ENCODE measurements at places on chromosomes 7 and 10. TPM values are rescaled to one million over a fixed set of nuclear protein-coding genes. Genes with fewer than 3 reads are reported as not detected.

Gene COBL
- 29.2 TPM for total RNA-seq

Gene CREB5
- total RNA-seq: 8.9 TPM

Gene FXYD4
- 1.1 TPM for total RNA-seq

DNA sequence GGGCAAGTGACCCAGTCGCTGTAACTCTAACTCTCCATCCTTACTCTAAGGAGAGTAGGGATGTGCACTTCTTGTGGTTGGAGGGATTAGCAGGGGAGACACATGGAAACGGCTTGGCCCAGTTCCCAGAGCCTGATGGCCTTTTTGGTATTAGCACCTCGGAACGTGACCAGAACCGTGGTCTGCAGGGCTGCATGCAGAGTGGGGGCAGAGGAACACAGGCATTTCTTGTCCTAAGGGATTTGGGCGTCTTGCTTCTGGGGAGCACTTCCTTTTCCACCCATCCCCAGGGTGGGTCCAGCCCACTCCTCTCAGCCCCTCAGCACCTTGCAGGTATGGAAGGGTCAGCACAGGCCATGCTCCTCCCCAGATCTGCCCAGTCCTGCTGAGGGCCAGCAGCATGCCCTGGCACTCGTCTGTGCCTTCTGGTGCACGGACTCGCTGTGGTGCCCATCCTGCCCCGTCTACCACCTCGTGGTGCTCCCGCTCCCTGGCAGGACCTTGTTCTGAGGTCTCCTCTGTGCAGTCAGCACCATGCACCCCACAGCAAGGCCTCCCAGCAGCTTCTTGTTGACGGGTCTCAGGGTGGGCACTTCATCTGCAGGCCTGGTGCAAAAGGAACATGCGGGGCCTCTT lies 109.6 kb downstream of the ACTR3B start:
- H3K36me3 ChIP-seq: no peaks in the 10 kb centered on the region
- peak; percentile 54 for DNase-seq
- H3K4me3 ChIP-seq: no peak overlapping the region
- H3K4me1 ChIP-seq: no peaks in the 10 kb centered on the region

- H3K4me1 ChIP-seq: no peaks in the 10 kb centered on the region
- DNase-seq: no peak
- H3K27ac ChIP-seq: no peak overlapping the region
- no peak overlapping the region for H3K4me3 ChIP-seq
Measured at GRCh38 chr7:106314875-106315274, 30.1 kb upstream of the NAMPT start.

Gene CPVL
- 31.9 TPM for total RNA-seq

Gene TSPAN12
- 51.8 TPM for total RNA-seq

DNA sequence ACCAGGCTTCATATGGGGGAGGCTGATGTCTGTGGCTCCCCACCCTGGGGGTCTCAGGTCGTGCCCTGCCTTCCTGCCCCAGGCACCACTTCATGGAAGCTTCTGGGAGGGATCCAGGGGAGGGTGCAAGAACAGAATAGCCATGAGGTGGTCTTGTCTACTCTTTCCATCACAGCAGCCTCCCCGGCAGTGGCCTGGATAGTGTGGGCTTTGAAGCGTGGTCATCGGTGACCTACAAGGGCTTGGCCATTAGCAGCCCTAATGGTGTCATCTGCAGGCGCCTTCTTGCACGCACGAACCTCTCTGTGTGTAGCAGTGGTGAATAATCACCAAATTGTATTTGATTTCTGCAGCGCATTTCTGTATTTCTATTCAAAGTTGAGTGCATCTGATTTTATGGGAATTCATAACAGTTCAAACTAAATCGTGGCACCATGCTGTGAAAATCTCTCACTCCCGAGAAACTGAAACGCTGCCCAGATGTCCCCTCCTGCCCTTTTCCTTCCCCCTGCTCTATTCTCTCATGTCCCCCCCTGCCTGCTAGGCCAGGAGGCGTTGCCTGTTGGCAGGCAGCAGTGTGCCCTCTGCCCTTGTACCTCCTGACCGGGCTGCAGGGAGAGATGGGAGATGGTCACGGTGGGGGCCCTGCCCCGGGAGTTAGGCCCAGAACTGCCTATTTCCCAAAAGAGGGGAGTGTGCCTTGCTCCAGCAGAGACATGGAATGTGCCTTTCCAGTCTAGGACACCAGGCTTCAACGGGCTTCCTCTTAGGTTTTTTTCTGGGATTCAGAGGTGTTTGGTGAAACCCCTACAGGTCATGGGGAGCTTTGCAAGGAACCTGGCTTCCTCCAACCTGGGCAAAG lies 34.8 kb downstream of the CDH23 start:
- DNase-seq: no peak
- no peaks in the 10 kb centered on the region for H3K36me3 ChIP-seq
- no peaks in the 10 kb centered on the region for H3K4me1 ChIP-seq
- H3K4me3 ChIP-seq: no peak overlapping the region
- H3K27ac ChIP-seq: no peak overlapping the region

- H3K4me3 ChIP-seq: no peak overlapping the region
- no peaks in the 10 kb centered on the region for H3K27me3 ChIP-seq
- no peak for DNase-seq
- peak overlapping the region; percentile 11 for H3K27ac ChIP-seq
Measured at GRCh38 chr10:24871011-24871935, 81.1 kb downstream of the PRTFDC1 start.

DNA sequence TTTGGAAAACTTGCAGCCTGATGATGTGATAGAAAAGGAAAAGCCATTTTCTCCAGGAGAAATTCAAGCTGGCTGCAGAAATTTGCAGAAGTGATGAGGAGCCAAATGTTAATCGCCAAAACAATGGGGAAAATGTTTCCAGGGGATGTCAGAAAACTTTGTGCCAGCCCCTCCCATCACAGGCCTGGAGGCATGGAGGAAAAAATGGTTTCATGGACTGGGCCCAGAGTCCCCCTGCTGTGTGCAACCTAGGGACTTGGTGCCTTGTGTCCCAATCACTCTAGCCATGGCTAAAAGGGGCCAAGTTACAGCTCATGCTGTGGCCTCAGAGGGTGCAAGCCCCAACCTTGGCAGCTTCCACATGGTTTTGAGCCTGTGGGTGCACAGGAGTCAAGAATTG lies 41.0 kb downstream of the ADD3 start:
- no peaks in the 10 kb centered on the region for H3K27me3 ChIP-seq
- H3K36me3 ChIP-seq: no peaks in the 10 kb centered on the region
- no peaks in the 10 kb centered on the region for H3K4me1 ChIP-seq
- no peak for DNase-seq
- H3K27ac ChIP-seq: no peak overlapping the region

- no peak for DNase-seq
- H3K36me3 ChIP-seq: no peaks in the 10 kb centered on the region
- H3K27ac ChIP-seq: no peak overlapping the region
- H3K4me3 ChIP-seq: no peak overlapping the region
- H3K4me1 ChIP-seq: peaks cover 57% of the 10 kb centered on the region
- no peaks in the 10 kb centered on the region for H3K27me3 ChIP-seq
Measured at GRCh38 chr7:148723846-148724245, 25.1 kb downstream of the CUL1 start.

Gene HOXA7
- total RNA-seq: 2.9 TPM

Measured in upper lobe of right lung (tissue), 1 donor.